Left renal pelvis (tissue), 4 donors: ENCODE measurements at places on chromosomes 4 and X. TPM values are rescaled to one million over a fixed set of nuclear protein-coding genes. Genes with fewer than 3 reads are reported as not detected.

Gene CRMP1
- polyA plus RNA-seq: 51.9 TPM

Gene TCEAL8
- polyA plus RNA-seq: 150 TPM

- DNase-seq: no peak
These were observed 648 bp upstream of the MSMO1 start for GRCh38 chr4:165326831-165327210.

GRCh38 chr4:138671606-138672084 lies 343.9 kb upstream of the NOCT start:
- no peak for DNase-seq

GRCh38 chr4:10721616-10722015 lies 37.0 kb upstream of the CLNK start:
- no peak for DNase-seq

DNA sequence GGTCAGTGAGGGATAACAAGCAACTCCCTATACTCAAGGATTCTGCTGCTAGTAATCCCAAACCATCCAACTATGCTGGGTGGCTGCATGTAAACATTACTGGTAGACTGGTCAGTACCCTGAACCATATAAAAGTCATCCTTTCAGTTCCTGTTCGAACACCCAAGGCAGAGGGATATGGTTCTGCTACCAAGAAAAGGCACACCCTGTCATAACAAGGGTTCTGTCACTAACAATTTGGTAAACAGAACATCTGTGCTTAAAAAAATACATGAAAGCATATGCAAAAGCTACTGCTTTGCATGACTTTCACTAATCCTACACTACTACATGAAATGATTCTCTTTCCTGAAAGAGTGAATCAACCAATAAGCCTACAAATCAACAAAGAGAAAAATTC lies 76.8 kb upstream of the MCF2 start:
- DNase-seq: no peak

- DNase-seq: no peak
These were observed 51.3 kb upstream of the TMPRSS11F start for GRCh38 chr4:68180849-68181526.
